NCI-H446 (cell line): ENCODE measurements at places on chromosomes 3 and 15.

GRCh38 chr3:128878556-128879124 lies 780 bp upstream of the ACAD9 start:
- no peak for DNase-seq

DNA sequence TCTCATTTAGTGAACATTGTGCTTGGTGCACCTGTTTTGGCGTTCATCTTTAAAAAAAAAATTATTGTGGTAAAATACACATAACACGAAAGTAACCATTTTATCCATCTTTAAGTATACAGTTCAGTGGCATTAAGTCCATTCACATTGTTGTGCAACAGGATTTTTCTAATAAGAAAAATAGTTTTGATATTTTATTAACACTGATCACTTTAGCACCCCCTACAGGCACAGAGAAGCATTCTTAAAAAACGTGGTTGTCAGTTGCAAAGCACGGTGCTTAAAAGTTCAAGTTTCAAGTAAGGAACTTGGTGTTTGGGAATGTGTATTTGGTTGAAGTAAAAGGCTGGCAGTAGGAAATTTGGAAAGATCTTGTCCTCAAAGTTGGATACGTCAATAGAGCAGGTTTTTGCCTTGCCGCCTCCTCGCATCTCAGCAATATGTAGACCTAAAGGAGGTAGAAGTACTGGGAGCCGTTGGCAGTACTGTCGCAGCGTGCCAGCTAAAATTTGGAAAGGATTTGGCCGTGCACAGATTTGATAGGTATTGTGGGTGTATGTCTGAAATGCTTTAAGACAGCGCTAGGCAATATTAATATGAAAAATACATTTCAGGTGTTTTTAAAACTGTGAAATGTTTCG lies 110.4 kb downstream of the LRRC28 start:
- no peak for DNase-seq

- DNase-seq: no peak
Measured at GRCh38 chr3:98775459-98776139, 12.5 kb downstream of the ST3GAL6 start.

DNA sequence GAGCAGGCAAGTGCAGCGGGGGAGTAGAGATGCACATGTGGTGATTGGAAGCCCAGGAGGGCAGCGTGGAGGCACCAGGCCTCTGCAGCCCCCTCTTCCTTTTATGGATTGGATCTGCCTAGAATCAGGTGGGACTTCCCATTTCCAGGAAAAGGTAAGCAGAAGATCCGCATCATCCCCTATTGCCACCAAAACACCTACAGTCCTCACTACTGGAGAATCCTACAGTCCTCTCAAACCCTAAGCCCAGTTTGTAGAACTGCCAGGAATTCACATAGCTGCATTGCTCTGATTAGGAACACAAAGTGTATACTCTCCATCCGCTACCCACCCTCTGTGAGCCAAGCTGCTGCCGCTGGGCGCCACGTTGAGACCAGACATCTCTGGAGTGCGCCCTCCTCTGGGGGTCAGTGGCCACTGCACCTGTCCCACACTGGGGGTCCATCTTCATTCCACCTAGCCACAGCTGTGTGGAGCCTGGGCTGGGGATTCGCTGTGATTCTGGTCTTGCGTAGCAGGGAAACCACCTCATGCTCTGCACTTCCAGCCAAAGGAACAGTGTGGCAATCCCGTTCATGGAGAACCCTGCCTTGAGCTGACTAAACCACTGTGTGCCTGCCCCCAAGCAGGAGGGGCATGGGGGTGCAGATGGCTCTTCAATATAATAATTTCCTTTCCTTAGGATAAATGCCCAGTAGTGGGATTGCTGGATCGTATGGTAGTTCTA lies 88.9 kb upstream of the PTX3 start:
- DNase-seq: no peak

- DNase-seq: no peak
Measured at GRCh38 chr15:99504071-99504822, 61.5 kb upstream of the MEF2A start.

DNA sequence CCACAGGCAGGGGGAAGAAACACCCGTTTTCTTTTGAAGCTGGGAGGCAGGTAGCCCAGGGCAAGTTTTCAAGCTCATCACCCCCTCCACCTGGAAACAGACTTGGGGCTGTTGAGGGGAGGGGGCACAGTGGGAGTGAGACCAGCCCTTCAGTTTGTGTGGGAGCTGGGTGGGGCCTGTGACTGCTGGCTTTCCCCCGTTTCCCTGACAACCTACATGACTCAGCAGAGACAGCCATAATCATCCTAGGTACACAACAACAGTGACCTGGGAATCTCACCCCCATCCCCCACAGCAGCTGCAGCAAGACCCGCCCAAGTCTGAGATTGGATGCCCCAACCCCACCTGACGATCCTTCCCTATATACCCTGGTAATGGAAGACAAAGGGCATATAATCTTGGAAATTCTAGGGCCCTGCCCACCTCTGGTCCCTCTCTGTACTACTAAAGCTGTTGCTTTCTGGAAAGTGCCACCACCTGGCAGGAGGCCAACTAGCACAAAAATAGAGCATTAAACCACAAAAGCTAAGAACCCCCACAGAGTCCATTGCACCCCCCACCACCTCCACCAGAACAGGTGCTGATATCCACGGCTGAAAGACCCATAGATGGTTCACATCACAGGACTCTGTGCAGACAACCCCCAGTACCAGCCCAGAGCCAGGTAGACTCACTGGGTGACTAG lies 422.2 kb upstream of the SGO1 start:
- DNase-seq: no peak

DNA sequence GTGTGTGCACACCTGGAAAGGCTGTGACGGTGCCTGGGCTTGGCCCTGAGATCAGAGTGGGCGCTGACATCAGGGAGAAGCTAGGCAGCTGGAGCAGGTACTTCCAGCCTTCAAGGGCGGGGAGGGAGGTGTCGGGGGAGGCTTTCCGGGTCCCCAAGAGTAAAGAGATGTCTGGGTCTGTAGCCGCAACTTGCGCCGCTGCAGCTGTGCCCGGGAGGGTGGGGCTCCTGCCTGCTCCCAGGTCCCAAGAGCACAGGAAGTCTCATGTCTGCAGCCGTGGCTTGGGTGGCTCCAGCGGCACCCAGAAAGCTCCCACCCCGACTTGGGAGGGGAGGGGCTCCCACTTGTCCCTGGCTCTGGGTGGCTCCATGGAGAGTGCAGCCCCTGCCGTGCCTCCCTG lies 103.2 kb upstream of the BNIP2 start:
- DNase-seq: no peak

DNA sequence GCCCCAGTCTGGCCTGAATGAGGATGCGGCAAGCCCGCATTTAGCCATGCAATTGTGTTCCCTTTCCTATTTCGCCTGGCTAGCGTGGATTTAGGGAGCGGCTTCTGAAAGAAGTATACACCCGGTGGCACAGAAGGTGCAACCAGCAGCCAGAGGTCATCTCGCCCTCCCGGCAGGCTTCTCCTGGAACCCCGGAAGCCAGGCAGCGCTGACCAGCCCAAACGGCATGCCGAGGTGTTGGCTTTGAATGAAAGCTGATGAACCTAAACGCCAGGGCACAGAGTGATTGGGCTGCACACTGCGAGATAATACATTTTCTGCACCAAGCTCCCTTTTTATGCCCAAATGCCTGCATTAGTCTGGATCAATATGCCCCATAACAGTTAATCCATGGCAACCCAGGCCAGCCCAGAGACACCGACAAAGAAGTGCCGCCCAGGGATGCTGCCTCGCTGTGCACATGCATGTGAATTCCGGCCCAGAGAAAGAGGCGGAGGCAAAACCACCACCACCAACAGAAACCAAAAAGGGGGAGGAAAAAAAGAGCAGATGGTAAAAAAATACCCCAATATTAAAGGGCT lies 1.4 kb downstream of the SRGAP3 start:
- no peak for DNase-seq

DNA sequence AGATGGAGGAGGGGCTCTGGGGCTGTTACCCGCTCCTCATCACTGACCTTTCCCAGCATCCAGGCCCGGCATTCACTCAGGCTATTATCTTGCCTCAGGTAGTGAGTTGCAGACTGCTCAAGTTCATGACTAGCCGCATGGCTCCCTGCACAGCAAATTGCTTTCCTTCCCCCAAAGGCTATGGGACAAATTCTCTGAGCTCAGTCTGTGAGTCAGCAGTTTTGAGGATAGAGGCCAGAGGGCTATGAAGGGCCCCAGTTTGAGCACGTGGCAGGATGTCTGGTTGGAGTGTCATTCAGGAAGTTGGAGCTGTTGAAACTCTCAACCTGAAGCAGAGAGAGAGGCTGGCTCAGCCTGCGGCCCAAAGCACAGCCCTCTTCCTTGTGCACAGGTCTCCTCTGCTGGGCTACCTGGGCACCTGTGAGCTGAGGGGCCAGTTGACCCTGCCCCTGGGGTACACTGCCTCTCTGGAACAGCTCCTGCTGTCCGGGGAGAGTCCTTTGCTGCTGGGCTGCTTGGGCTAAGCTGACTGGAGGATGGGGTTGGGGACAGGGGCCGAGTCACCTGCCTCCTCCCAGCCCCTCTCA lies 7.9 kb downstream of the FAH start:
- no peak for DNase-seq

DNA sequence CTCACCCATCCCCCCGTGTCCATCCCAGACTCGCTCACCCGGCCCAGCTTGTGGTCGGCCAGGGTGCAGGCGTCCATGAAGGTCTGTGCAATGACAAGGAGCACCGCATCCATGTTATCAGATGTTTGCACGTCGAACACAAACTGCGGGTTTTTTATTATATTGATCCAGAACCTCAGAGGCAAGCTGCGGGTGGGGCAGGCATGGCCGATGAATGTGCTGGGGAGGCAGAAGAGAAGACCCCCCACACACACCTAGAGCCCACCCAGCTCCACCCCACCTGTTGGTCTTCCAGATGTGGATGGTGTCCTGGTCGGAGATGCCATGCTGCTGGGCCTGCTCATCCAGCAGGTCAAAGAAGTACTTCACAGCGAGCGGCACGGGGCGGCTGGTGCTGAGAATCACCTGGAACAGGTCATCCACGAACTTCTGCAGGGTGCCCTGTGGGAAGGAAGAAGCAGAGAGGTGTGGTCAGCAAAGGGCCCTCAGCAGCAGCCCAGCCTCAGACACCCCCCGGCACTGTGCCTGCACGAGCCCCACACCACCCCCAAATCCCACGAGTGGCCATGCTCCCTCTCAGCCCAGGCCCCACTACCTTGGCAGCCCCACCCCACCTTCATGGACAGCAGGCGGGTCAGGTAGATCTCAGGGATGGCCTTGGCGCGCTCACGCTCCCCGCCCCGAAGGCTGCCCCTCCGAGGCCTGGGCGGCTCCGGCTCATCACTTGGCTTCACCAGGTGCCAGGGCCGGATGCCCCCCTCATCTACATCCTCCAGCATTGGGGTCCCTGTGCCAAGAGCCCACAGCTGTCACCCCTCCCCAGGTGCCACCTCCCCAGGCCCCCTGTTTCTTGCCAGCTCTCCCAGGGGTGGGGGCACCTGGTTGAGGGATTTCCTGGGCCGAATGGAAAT lies 20.3 kb downstream of the PLXNB1 start:
- no peak for DNase-seq

- peak; percentile 2 for DNase-seq
Measured at GRCh38 chr15:80234883-80235282, 17.1 kb downstream of the CTXND1 start.

DNA sequence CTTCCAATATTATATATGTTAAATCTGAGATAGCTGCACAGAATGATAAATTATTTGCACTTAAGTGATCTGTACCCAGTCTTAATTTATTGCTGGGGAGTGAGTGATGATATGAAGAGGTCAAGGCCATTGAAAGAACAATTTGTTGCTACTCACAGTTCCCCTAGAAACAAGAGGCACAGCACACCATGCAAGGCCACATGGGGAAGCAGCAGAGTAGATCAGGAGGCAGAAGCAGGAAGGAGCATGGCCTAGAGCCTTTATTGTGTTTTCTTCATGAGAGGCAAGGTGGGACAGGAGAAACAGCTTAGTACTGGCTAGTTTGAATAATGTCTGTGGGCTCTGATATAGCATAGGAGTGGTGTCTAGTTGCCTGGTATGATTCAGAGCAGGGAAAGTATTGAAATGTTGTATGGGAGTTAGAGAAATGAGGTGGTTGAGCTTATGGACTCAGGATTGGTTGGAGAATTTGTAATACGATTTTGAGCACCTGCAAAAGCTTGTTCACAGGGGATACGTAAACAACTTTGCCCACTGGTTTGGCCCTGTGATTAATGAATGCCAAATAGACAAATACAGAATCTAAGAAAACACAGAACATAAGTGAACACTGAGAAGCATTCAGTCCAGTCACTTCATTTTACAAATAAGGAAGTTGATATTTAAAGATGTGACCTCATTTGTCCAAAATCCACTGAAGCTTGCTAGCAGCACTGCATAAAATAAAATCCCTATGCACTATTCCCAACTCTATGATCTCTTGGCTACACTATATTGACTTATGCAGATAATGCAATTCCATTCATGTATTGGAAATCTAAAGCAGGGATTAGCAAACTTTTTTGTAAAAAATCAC lies 71.7 kb downstream of the TMCO5A start:
- no peak for DNase-seq

DNA sequence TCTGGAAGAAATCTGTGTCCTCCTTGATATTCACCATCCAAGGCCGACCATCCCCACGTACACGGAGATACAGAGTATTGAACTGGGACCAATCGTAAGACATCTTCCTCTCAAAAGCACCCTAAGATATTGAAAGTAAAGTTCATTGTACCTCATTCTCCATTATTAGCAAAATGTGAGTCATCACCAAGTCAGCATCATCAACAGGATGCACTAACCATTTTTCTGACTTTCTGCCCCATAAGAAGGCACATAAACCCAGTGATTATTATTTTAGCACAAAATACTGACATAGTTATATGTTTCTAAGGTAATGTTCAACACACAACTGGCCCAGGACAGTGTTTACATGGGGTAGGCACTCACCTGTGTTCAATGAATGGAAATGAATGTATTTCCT lies 7.4 kb downstream of the NDUFAF1 start:
- no peak for DNase-seq

DNA sequence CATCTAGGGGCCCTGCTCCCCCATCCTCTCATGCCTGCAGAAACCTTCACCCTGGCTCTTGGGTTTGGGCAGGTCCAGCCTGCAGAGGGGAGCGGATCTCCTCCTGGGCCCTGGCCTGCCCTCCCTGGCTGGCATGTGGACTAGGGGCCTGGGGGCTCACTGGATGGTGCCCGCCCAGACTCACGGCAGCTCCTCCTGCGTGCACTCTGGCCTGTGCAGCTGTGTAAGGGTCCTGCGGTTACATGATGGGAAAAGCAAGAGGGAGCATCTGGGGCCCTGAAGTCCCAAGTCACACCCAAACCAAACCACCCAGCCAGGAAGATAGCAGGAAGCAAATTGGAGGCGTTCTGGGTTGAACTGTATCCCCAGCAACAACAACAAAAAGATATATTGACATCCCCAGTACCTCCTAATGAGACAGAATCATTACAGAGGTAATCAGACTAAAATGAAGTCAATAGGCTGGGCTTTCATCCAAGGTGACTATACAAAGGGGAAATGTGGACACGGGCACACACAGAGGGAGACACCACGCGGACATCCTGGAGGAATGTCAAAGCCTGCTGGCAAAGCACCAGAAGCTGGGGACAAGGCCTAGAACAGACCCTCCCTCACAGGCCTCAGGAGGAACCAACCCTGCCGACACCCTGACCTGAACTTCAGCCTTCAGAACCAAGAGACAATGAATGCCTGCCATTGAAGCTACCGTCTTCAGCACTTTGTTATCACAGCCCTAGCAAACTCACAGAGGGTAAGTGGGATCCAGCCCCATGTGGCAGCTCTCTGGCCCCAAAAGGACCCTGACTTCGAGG lies 10.4 kb upstream of the CLK3 start:
- no peak for DNase-seq

- peak; percentile 43 for DNase-seq
Measured at GRCh38 chr3:174862101-174862500, 3.0 kb downstream of the NAALADL2 start.

GRCh38 chr3:30596152-30596551 lies 10.2 kb upstream of the TGFBR2 start:
- no peak for DNase-seq

GRCh38 chr3:133761605-133762484 lies 15.7 kb downstream of the TF start:
- no peak for DNase-seq
